NCI-H1105 (cell line): ENCODE measurements at places on chromosomes 2 and 18.

- DNase-seq: no peak
These were observed 589.2 kb upstream of the SALL3 start for GRCh38 chr18:78390348-78390951.

DNA sequence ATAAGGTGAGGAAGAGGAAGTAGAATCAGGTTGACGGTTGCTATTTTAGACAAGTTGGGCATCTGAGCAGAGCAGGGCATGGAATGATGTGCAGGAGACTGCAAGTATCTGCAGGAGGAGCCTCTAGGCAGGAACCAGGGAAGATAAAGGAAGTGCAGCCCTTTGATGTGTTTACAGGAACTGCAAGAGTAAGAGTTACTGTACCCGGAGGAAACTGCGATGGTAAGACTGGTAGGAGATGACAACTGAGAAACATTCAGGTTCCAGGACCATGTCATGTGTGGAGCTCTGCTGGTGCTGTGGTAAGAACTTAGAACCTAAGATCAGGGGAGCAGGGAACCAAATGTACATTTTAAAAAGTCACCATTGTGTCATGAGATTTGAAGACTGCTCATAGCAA, 134.3 kb upstream of the STON1 start:
- no peak for DNase-seq

- no peak for DNase-seq
These were observed 6.7 kb downstream of the RPE start for GRCh38 chr2:210009126-210009525.

GRCh38 chr2:25470806-25471205, 129.1 kb upstream of the DNMT3A start:
- no peak for DNase-seq

DNA sequence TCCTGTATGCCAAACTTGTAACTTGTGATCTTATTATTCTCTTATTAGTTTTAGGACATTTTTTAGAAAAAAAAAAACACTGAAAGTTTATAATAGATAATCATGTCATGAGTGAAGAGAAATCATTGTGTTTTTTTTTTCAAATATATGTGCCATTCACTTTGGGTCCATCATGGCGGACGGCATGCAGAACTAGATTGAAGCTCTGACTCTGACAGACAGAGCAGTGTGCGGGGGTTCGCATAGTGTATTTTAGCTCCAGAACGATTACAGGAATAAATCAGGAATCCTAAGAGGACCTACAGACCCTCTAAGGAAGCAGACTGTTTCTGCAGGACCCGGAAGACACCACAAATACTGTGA, 484.4 kb upstream of the REG3G start:
- peak; percentile 25 for DNase-seq

- no peak for DNase-seq
These were observed 300.0 kb upstream of the PIK3C3 start for GRCh38 chr18:41655074-41655473.

- no peak for DNase-seq
These were observed 23.2 kb downstream of the MEMO1 start for GRCh38 chr2:31987454-31988220.
